ENCODE measurements at places on chromosomes 1 and 21.

GRCh38 chr1:27448982-27449381, 41.0 kb downstream of the WASF2 start:
- no peak for DNase-seq

DNA sequence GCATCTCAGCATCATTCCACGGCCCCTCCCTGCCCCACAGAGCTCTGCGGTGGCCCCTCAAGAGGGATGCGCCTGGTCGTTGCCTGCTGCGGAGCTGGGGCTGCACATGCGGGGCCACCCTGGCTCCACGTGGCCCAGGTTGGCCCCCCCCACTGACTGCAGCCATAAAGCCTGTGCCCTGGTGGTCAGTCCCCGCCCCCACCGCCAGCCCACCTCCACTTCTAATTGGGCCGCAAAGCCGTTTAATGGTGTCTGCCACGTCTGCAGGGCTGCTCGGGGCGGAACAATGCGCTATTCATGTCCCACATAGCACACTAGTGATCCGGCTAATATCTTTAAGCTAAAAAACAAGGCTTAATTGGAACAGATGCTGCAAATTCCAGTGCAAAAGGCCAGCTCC, 33.5 kb upstream of the ACTRT2 start:
- no peak for DNase-seq

DNA sequence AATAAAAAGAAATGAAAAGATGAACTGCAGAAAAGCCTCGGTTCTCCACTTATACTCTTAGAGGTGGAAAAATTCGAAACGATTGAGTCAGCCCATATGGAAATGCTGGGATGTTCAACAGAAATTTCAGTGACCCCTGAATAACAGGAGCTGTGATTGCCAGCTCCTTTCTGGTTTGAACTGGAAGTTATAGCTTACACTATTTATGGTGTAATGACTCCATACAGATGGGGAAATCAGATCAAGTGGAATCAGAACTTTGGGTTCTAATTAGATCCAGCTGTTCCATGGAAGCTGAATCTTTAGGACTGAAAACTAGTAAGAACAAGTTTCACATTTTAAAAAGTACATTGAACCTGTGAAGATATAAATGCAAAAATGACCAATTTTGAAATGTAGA, 569.3 kb upstream of the ZRANB2 start:
- no peak for DNase-seq

- no peak for DNase-seq
Measured at GRCh38 chr1:211625040-211625439, 46.1 kb upstream of the SLC30A1 start.

- no peak for DNase-seq
Measured at GRCh38 chr1:16975211-16975610, 5.2 kb downstream of the MFAP2 start.

DNA sequence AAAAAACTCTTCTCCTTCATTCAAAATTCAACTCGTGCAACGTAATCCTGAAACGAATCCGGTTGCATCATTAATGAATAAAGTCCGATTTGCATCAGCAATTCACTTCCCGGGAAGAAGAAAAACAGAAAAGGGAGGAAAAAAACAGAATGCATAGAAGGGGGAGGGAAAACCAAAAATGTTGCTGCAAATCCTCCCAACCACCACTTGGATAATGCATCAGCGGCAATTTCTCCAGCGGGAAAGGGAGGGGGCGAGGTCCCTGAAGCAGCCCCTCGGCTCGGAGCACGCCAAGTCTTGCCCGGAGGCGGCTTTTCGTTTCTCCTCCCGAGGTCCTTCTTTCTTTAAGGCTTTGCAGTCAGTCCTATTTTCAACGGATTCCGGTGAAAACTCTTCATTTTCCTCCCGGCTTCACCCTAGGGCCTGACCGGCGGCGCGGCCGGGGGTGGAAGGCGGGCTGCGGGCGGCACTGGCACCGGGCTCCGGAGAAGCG, 723 bp downstream of the CDC42BPA start:
- DNase-seq, result no peak

Data from activated CD8-positive, alpha-beta memory T cell treated with anti-CD3 and anti-CD28 coated beads for 48 hours (primary cell).